ENCODE measurements at places on chromosomes 4 and X.

GRCh38 chr4:47566969-47567368, 81.9 kb downstream of the ATP10D start:
- no peak for DNase-seq

DNA sequence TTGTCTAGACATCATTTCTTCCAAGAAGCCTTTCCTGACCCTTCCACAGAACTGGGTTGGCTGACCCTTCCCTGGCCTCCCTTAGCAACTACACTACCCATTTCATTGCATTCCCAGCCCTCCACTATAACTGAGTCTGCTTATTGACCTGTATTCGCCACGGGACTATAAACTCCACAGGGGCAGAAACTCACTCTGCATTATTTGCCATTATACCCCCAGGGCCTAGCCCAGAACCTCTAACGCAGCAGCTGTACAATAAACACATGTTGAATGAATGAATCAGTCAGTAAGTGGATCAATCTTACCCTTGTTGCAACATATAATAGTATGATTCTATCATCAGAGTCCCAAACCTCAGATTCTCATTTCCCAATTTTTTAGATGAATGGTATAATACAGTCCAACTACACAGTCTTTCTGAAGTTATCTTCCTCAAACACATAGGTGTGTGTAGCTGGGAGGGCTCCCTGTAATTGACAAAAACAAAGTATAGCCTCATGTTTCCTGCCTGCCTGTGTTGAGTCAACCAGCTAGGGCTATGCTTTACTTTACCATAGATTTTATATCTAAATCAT, 209.3 kb downstream of the CHIC2 start:
- DNase-seq: no peak

DNA sequence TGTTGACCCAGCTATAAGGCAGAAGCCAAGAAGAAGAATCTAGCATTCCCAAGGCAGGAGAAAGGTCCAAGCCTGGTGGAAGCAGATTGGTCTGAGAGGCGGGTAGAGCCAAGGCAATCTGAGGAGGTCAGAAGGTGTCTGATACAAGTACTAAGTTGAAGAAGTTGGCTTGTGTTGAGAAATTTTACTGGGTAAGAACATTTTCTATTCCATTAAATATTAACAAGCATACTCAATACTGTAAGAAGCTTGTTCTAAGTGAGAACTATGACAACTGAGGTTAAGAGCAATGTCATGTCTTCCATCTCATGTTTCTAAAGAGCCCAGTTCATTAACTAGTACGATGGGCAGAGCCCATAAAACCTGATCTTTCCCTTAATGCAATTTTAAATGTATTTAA, 75.0 kb downstream of the FAM13A start:
- DNase-seq: no peak

DNA sequence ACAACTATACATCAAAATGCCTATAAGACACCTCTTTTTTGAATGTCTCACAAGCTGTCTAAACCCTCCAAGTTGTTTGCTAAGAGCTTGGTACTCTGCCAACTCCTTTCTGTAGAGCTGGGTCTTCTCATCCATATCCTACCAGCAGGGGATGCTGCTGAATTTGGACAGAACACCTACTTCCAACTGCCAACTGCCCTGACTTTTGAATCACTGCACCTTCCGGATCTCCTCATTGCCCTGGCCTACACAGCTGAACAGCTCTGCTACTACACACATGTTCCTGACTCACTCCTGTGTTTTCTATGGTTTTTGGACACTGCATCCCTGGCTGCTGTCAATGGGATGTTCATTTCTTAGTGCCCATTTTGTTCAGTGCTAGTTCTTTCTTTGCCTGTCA, 18.7 kb downstream of the FAM184B start:
- no peak for DNase-seq

DNA sequence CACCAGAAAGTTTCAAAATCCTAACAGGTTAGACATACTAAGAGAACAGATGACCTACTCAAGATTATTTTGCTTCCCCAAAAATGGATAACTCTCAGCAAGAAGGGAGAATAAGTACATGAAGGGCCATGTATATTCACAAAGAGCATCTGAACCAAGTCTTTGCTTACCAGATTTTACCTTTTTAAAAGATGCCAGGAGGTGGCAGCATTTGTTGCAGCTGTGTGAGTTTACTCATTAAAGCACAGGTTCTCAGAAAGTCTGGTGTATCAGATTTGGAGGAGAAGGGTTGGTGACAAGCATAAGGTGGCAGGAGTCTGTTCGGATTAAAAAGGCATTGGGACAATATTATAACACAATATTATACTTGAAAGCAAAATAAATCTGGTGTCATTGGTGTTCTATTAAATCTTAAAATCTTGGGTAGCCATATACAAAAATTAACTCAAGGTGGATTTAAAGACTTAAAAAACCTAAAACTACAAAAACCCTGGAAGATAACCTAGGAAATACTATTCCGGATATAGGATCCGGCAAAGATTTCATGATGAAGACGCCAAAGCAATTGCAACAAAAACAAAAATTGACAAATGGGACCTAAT, 51.3 kb upstream of the NFKB1 start:
- no peak for DNase-seq

GRCh38 chr4:87409420-87409939, 12.9 kb upstream of the NUDT9 start:
- no peak for DNase-seq

GRCh38 chr4:181611033-181611711, 632.0 kb upstream of the TENM3 start:
- no peak for DNase-seq

DNA sequence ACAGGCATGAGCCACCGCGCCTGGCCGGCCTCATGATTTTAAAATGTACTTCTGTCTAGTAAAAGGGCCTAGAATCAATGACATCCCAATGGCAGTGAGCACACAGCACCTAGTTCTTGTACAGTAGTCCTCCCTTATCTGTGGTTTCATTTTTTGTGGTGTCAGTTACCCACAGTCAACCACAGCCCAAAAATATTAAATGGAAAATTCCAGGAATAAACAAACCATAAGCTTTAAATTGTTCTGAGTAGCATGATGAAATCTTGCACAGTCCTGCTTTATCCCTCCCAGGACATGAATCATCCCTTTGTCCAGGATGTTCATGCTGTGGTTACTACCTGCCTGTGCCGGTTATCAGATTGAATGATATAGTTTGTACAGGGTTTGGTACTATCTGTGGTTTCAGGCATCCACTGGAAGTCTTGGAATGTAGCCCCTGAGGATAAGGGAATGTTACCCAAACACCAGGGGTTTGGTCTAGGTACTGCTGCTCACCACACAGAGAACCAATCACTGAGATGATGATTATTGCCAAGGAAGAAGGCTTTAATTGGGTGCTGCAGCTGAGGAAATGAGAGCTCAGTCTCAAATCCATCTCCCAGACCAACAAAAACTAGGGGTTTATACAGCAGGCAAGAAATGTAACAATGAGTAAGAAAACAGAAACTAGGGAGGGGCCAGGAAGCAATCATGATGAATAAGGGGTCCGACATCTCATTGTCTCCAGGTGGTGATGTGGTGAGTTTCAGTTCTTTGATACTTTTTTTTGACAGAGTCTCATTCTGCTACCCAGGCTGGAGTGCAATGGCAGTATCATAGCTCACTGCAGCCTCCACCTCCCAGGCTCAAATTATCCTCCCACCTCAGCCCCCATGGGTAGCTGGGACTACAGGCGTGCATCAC, 16.2 kb upstream of the FHL1 start:
- no peak for DNase-seq

- DNase-seq: no peak
These were observed 100.3 kb downstream of the F11 start for GRCh38 chr4:186366326-186366725.

DNA sequence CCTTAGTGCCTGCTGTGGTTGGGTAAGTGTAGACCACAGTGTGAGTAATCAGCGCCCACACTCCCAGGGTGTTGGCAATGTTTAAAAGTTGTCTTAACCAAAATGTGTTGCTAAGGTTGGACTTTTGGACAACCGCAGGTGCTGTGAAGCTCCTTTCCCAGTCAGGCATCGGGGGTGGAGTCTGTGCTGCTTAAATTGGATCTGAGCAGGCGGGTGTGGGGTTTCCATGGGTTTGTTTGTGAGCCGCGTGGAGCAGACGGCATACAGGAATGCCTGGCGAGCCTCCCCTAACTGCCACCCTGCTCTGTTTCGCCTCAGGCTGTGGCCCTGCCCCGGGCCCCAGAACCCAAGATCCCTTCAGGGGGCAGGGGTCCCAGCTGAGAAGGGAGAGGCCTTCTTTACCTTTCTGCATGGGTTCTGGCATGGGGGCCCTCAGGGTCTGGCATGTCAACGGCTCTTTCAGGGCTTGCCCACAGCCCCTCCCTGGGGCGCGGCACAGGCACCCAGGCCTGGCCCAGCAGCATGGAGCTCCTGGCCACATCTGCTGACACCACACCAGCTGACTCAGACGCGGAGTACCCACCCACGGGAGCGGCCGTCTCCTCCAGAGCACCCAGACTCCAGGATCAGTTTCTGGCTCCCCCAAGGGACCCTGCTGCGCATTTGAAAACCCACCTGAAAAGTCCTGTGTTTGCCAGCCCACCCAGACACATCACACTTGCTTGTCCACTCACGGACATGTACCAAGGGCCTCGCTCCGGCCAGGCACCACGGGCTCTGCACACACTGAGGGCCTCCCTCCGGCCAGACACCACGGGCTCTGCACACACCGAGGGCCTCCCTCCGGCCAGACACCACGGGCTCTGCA, 5.1 kb upstream of the SPON2 start:
- peak; percentile 49 for DNase-seq

DNA sequence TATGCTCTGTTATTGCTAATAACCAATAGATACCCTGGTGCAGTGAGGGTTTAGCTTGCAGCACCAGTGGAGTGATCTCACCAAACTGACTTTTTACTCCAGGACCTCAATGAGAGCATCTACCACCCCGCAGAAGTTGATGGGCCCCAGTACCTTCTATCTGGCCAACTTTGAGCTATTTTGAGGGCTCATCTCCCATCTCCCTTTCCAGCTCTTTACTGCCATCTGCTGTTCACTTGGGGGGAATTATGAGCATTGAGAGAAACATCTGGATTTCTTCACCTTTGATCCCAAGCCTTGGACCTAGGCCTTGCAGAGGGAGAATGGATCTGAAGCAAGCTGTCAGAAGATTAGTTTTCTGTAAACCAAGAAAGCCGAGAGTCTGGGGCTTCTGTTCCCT, 143.6 kb downstream of the TMEM164 start:
- DNase-seq: no peak

DNA sequence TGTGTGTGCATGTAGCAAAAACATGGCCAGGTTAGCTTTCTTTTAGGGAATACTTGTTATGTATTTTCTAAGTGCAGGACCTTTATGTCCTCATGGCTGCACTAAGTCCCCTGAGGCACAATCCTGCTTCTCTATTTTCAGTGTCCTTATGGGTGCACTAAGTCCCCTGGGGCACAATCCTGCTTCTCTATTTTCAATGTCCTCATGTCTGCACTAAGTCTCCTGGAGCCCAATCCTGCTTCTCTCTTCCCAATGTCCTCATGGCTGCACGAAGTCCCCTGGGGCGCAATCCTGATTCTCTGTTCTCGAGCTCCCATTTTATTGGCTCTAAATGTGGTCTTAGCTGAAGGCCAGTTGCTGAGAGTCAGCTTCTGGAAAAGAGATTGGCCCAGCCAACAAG, 49.7 kb upstream of the GPRIN3 start:
- no peak for DNase-seq

DNA sequence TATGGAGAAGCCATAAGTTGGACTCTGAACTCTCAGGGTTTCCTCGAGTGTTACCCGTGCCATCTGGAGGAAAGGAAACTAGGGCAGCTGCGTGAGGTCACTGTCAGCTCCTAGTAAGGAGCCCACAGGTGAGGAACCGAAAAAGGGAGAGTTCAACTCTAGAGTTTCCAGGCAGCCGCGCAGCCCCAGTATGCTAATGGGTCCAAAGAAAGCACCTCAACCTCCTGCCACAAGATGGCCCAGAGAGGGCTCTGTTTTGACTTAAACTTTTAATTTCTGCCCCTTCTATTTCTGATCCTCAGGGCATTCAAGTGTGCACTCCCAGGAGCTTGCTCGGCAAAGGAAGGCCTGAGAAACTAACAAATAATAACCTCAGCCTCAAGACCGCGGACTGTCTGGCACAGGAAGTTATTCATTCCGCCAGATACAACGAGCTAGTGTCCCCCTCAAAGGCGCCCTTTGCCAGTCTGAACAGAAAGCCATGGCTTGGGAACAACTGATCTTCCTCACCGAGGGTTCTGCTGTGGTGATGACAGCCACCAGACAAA, 13.9 kb downstream of the SCARB2 start:
- no peak for DNase-seq

- no peak for DNase-seq
These were observed 71.5 kb downstream of the ANAPC4 start for GRCh38 chr4:25448379-25449109.

- DNase-seq: no peak
These were observed 18.3 kb upstream of the IL21 start for GRCh38 chr4:122639181-122639580.

GRCh38 chr4:28926156-28926555, 1794.0 kb upstream of the PCDH7 start:
- no peak for DNase-seq

DNA sequence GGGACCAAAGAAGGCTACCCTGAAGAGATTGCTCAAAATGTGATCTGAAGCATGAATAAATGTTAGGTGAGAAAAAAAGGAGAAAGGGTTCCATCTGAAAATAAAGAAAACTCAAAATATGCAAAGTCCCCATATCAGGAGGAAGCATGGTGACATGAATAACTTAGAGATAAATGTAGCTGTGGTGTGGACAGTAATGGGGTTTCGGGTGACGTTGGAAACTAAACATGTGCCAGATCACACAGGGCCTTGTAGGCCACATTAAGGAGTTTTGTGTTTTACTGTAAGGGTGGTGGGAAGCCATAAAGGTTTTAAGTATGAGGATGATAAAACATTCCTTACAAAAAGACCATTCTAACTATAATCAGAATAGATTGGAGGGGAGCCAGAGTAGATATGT, 40.3 kb upstream of the ACSL4 start:
- DNase-seq: no peak

DNA sequence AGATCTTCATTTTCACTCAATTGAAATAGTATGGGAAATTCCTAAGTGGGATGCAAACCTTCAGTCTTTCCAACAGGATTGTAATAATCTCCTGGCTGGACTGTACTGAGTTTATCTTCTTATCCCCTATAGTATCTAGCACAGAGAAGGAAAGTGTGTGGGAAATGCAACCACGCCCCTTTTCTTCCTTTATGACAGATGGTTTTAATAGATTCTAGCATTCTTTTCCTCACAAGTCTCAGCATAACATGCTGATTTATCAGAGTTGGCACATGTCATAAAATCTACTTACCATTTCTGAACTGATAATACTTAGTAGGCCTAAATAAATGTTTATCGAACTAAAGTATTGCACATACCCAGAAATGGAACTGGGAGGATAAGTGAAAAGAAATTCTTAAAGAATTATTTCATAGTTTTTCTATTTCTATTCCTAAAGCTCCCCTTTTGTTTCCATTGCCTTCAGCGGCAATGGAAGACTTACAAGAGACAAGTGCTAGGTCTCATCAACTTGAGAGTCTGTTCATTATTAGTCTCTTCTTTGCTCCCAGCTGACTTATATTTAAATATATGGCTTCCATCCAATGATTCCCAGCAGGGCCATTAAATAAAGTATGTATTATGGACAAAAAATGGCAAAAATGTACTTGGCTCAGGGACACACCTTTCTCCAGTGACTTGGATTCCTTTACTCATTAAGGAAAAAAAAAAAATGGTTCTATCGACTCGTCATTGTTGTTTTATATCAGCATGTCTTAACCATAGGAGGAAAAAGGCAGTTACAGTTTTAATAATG, 484.5 kb downstream of the IL1RAPL1 start:
- DNase-seq: no peak
